ENCODE measurements at places on chromosomes 11 and 22.
A peak's percentile ranks its signal among the peaks of the same experiment; 100 is the strongest.

- DNase-seq, result no peak
Measured at GRCh38 chr11:35089666-35090065, 49.3 kb upstream of the CD44 start.

- DNase-seq, result no peak
Measured at GRCh38 chr11:119729951-119730613, 1.1 kb upstream of the NECTIN1 start.

DNA sequence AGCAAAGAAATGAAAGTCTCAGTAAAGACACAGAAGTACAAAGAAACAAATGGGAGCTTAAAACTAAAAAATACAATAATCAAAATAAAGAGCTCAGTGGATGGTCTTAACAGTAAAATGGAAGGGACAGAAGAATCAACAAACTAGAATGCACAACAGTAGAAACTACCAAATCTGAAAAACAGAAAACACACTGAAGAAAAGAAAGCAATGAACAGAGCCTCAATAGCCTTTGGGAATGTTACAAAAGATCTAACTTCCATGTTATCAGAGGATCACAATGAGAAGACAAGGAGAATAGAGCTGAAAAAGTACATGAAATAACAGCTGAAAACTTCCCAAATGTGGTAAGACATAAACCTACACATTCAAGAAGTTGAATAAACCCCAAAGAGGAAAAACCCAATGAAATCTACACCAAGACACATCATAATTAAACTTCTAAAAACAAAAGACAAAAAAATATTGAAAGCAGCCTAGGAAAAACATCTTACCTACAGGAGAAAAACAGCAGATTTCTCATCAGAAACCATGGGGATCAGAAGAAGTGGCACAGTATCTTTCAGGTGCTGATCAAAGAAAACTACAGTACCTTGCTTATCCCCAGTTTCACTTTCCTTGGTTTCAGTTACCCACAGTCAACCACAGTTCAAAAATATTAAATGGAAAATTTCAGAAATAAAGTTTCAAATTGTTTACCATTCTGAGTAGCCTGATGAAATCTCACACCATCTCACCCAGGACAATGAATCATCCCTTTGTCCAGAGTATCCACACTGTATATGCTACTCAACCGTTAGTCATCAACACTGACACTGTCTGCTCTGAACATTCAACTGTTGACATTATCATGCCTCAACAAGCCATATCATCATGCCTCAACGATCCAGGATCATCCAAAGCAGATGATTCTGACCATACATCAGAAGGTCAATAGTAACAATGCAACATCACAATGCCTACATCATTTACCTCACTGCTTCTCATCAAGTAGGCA is 22.2 kb downstream of the RRAS2 start:
- DNase-seq, result no peak

- no peak for DNase-seq
Measured at GRCh38 chr11:64710418-64711137, 12.4 kb downstream of the NRXN2 start.

DNA sequence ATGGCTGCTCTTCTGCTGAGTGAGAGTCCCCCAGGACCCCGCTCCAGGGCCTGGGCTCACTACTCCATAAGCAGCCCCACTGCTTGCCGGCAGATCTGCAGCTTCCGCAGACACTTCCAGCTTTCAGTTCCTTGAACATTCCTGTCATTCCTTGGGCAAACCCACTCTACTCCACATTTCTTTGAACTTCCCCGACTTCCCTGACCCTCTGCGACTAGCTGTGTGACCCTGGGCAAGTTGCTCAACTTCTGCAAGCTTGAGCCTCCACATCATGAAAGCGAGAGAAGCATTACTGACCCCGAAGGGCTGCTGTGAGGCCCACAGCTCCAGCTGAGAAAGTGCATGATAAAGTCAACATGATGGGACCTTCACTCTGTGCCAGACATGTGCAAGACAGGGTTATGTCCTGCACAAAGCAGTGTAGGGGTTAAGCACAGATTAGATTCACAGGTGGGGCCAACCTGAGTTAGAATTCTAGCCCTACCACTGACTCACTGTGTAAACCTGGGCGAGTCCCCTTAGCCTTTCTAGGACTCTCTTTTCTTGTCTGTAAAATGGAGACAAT is 51.8 kb downstream of the THAP12 start:
- DNase-seq, result peak; percentile 37

GRCh38 chr22:40418366-40419201 is 48.2 kb downstream of the SGSM3 start:
- DNase-seq, result no peak

GRCh38 chr11:103980108-103980507 is 56.3 kb upstream of the DDI1 start:
- no peak for DNase-seq

- no peak for DNase-seq
Measured at GRCh38 chr22:20991252-20992055, 9.4 kb downstream of the LZTR1 start.

DNA sequence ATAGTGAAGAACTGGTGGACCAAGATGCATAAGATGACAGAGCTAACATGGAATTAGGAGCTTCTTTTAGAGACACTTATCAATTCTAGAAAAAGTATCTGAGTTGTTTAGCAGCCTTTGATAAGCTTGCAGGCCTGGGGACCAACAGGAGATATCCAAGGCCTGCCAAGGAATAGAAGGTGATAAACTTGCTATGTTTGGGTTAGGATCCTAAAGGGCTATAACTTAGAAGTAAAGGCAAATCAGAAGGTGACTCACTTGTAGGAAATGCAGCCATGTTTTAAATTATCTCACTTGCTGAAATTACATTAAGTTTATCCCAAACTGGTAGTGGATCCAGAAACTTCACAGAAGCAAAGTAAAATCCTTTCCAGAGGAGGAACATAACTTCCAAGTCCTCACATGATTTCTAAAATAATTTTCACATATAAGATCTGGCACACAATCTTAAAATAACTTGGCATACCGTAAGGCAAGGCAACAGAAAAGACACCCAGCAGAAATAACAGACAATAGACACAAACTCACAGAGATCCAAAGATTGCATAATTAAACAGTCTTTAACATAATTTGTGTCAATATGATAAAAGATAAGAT is 69.6 kb upstream of the TEAD1 start:
- DNase-seq, result no peak

GRCh38 chr22:21780259-21780658 is 44.7 kb upstream of the YPEL1 start:
- no peak for DNase-seq

DNA sequence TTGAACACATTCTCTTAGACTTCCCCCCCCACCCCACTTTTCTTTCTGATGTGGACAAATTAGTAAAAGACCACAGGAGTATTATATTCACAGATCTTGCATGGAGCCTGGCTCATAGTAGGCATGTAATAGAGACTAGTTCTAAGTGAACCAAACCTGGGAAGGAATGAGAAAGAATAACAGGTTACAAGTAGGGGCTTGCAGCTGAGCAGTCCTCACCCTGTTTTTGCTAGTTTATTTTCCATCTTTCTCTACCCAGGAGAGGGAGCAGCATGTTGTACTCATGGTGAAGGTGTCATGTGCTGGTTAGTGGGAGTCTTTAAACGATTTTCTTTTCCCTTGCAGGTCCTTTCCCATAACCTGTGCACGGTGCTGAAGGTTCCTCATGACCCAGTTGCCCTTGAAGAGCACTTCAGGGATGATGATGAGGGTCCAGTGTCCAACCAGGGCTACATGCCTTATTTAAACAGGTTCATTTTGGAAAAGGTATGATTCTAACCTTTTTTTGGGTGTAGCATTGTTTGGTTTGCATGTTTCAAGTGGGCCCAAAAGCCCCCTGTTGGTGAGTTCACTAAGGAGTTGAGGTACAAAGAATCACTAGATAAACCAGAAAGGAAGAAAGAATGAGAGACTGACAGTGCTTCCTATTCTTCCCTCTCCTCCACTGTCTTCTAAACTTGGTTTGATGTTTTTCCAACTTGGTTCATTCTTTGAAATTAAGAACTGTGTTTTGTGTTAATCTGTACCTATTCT is 30.1 kb downstream of the SWAP70 start:
- DNase-seq, result no peak

DNA sequence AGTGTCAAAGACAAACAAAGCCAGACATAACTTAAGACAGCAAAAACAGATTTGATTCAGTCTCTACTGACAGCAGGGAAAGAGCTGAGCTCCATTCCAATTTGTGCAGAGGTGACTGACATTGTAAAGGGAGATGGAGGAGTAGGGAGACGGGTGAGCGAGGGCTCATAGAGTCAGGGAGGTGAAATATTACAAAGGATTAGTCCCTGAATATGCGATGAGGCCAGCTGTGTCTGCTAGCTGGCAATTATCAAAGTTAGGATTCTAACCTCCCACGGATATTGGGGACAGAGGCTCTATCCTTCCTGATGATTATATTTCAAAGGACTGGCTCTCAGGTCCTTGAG is 8.3 kb downstream of the PLAAT2 start:
- no peak for DNase-seq

GRCh38 chr22:40979871-40980270 is 28.7 kb downstream of the RBX1 start:
- DNase-seq, result no peak

DNA sequence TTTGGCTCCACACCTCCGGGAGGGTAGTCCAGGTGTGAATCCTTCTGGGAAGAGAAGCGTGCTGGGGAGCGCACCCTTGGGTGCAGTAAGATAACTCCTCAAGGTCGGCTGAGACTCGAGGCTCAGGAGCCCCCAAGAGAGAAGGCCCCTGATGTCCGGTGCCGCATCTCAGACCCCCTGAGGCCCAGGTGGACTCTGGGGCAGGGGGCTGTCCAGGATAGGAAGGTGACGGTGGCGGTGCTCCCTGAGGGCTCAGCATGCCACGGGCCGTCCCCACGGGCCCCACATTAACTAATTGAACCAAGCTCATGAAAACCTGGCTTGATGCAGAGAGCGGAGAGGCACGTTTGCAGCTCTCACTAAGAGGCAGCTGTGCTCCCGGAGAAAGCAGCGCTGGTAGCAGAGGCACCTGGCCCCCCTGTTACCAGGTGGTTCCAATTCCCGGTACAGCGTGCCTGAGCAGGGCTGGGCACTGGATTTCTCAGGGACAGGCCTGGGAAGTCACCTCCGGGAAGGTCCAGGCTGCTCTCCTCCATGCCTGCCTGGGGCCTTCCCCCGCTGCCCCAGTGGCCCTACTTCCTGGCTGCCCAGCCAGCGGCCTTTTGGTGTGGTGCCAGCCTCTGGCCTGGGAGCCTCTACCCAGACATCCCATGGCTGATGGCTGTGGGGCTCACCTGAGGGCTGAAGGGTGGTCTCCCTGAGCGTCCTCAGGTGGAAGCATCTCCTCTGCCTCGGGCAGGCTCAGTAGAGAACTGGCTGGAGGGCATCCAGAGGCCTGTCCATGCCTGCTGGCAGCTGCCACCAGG is 1.1 kb downstream of the KCNQ1 start:
- peak; percentile 79 for DNase-seq

GRCh38 chr11:12003336-12003735 is 5.1 kb downstream of the DKK3 start:
- no peak for DNase-seq

- no peak for DNase-seq
Measured at GRCh38 chr11:121555121-121555520, 102.4 kb upstream of the SORL1-AS1 start.

DNA sequence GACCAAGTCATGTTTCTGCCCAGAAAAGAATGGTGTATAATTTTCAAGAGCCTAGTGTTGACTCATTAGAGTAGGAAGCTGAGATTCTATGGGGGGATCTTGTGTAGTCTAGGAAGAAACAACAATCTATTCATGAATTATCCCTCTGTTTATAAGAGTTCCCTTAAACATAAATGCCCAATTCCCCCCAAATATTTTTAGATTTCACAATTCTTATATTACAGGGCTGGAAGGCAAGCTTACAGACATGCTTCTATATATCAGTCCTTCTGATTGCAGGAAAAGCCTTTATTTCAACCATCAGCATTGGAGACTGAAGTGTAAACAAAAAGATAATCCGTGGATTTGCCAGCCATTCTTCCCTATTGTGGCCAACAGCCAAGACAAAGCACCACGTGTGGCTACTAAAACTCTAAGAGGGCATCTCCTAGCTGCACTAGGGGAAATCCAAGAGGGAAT is 71.4 kb downstream of the NAT10 start:
- no peak for DNase-seq

DNA sequence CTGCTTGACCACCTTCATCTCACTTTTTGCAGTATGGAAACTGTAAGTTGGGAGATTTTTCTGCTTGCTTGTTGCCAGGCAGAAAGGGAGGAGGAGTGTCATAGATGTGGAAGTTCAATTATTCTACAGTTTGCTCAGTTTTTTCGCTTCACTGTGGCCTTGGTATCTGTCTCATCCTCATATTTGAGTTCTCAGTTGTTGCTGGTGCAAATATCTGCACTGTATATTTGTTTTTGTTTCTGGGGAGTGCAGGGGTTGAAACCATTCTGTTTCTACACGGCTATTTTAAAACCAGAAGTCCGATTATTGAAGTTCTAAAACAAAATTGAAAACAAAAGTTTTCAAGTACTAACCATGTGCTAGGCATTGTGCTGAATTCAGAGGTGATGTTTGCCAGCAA is 153.4 kb downstream of the JRKL start:
- no peak for DNase-seq

DNA sequence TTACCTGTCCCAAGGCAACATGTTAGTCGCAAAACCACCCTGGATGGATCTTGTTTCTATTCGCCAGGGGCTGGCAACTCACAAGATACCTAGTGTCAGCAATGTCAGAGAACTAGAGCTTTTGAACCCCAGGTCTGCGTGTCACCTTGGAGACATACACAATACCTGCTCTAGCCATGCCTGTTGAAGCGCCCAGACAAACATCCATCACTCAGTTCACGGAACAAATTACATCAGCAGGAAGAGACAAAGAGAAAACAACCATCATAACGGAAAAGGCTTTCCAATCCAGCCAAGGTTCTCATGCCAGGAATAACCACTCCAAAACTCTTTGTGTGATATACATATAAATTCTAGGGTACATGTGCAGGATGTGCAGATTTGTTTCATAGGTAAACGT is 2.2 kb downstream of the CD59 start:
- DNase-seq, result no peak

DNA sequence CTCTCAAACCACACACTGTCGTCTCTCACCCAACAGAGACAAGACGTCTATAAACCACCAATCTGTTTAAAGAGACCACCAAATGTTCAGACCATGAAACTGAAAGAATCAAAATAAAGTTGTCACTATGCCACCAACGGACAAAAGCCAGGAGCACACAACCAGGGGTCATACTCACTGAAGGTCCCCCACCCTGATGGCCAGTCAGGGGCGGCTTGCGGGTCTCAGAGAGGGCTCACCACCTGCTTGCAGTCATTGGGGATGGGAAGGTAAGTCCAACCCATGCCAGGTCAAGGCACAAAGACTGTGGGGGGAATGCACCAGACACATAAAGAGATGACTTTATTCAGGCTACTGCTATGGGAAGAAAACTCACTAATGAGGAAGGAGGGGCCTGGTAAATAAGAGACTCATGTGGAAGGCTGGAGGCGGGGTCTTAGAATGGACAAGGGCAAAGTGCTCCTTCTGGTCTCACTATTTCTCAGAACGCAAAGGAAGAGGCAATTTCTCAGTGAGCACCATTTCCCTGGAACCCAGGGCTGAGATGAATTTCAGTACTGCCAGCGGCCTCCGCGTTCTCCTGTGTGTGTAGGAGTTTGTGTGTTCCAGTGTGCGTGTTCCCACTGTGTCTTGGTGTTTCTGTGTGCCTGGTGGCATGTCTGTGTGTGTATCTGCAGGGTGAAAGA is 17.3 kb downstream of the SCARF2 start:
- DNase-seq, result peak; percentile 51

- no peak for DNase-seq
Measured at GRCh38 chr11:64526795-64527194, 64.2 kb upstream of the SLC22A12 start.
